MCF 10A (cell line): ENCODE measurements at places on chromosomes 1 and 21. TPM values are rescaled to one million over a fixed set of nuclear protein-coding genes. Genes with fewer than 3 reads are reported as not detected.

Gene ANKRD35
- total RNA-seq, result 0.29 TPM in 1 of 2 replicates, not detected in the other

Gene TRPM2
- total RNA-seq, result 10.0 and 11.0 TPM in 2 replicates

Gene LRRC3
- total RNA-seq, result not detected in 2 replicates

Gene GBP3
- 19.4 and 20.1 TPM in 2 replicates for total RNA-seq

Gene IL20
- total RNA-seq, result not detected in 2 replicates

Gene ARMH1
- 0.65 and 0.96 TPM in 2 replicates for total RNA-seq

Gene LIN28A
- total RNA-seq, result not detected in 2 replicates

Gene NUF2
- total RNA-seq, result 14.7 and 23.8 TPM in 2 replicates

Gene TMEM82
- total RNA-seq, result not detected in 2 replicates

GRCh38 chr1:203555511-203556046 is 61.6 kb downstream of the OPTC start:
- DNase-seq, result no peak

GRCh38 chr21:37259426-37259825 is 7.7 kb downstream of the VPS26C start:
- DNase-seq, result no peak

DNA sequence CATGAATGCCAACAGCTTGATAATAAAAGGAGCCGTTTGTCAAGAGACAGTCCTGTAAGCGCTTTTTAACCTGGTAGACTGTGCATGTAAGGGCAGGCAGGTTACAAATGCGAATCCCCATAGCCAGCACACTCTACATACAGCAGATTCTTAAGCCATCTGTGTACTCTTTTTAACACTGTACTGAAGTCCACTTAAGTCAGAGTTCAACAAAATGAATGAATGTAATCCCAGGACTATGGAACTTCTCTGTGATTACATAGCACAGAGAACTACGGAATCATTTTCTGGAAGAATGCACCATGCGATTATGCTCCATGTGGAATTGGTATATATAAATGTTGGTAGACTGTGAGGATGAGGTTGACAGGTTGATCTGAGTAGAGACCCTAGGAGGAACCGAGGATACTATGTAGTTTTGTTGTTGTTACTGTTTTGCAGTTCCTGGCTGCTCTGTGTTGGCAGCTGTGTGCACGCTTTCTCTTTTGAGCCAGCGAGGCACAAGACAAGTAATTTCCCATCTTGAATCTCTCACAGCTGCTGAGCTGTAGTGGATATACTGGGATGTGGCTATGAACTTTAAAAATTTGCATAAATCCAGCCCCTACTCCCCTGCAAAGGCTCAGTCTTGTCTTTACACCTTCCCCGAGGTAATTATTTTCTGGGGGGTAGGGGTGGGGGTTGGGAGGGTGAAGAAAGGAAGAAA is 21.9 kb downstream of the LRRC8D start:
- DNase-seq, result no peak

- peak; percentile 99 for DNase-seq
Observed at GRCh38 chr1:246769306-246769705, 45.1 kb downstream of the SCCPDH start.

GRCh38 chr1:89598450-89599331 is 34.2 kb upstream of the LRRC8C start:
- peak; percentile 61 for DNase-seq

GRCh38 chr1:162087111-162087510 is 17.6 kb downstream of the NOS1AP start:
- DNase-seq, result no peak

DNA sequence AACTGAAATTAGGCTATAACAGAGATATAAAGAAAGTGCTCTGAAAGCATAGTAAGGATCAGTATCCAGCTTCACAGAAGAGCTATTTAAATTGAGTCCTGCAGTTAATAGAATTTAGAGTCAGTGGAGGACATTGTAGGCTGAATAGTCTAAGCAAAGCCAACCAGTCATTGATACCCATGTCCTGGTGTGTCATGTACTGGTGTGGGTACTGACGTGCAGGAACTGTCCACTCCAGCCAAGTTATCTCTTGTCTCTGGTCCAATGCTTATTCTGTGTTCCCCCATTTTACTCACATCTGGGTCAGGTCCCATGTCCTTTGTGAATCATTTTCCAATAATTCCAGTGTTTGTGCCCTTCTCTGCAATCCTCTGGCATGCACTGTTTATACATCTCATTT is 90.0 kb downstream of the MACF1 start:
- no peak for DNase-seq

GRCh38 chr1:70528590-70529333 is 117.7 kb downstream of the CTH start:
- DNase-seq, result peak; percentile 39

GRCh38 chr21:43605320-43606215 is 53.7 kb downstream of the HSF2BP start:
- DNase-seq, result no peak

DNA sequence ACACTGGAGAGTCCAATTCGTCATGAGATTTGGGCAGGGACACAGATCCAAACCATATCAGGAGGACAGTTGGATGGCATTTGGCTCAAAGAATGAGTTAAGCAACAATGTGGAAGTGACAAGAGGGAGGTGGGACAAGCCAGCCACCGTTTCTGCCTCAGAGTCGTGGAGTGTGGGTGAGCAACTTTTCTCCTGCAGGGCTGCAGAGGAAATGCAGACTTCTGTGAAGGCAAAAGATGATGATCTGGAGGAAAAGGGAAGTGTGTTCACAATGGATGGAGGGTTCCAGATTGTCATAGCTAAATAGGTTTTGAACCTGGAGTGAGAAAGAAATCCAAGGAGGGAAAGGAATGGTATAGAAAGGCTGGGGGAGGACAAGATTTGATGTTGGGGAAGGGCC is 16.4 kb upstream of the KANK4 start:
- DNase-seq, result no peak

DNA sequence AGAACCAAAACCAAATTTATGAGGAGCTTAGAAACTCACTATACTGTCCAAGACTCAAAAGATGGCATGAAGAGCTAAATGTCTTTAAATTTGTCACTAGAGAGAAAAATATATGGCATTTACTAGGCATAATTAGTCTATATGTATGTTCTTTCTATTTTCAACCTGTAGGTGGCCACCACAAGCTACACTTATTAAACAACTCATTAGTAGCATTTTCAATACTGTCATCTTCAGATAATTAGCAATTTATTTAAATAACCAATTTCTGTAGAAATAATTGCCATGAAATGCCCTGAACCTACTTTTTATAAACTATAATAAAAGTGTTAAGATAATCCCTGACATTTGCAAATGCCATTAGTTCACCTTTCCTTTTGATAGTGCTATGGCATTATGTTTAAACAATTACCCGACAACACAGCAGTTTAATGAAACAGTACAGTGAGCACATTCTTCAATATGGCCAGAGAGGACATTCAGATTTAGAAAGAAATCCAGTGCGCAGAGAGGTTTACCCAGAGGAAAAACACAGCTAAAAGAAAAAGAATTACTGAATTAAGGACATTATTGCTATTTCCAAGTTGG is 522.5 kb downstream of the PTBP2 start:
- peak; percentile 35 for DNase-seq

DNA sequence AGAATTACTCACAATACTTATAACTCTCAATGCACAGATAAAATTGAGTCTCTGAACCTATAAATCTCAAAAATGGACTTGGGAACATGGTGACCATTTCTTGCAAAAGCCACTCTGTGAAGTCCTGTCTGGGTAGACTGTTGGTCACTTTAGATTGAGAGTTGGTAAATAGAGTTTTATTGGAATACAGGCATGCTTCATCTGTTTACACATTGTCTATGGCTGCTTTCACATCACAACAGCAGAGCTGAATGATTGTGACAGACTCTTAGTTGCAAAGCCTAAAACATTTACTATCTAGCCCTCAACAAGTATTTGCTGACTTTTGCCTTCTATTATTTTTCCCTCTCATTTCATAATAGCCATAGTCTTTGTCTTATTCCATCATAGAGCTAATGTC is 24.1 kb upstream of the ASPM start:
- DNase-seq, result no peak

DNA sequence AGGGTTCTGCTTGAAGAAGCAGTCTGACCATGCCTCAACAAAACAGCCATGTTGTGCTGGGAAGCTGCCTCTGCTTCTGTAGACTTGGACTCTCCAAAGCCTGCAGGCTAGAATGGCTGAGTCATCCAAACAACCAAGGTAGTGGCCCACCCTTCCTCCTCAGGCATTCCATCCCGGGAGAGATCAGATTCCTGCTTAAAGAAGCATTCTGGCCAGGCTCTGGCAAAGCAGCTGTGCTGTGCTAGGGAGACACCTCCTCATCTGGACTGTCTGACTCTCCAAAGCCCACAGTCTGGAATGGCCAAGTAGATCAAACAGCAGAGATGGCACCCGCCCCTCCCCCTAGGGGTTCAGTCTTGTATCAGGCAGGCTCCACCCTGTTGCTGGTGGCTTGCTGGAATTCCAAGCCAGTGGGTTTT is 38.3 kb upstream of the F3 start:
- peak; percentile 96 for DNase-seq

DNA sequence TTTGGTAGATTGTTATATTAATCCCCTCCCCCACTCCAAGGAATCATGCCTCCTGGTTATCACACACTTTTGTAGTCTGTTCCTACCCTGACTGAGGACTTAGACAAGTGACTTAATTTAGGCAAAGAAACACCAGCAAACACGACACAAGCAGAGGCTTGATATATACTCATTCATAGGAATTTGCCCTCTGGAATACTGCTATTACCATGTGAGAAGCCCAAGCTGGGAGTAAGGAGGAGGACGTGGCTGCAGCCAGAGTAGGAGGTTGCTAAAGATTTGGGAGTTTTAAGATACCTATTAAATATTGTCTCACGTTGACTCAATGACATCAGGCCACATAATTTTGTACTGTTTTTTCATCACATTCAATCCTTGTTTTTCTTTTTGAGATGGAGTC is 100.2 kb downstream of the LRRC53 start:
- DNase-seq, result no peak

GRCh38 chr1:19078536-19078935 is 122.1 kb upstream of the IFFO2 start:
- no peak for DNase-seq

GRCh38 chr1:201649761-201650622 is 111.1 kb downstream of the NAV1 start:
- peak; percentile 85 for DNase-seq

DNA sequence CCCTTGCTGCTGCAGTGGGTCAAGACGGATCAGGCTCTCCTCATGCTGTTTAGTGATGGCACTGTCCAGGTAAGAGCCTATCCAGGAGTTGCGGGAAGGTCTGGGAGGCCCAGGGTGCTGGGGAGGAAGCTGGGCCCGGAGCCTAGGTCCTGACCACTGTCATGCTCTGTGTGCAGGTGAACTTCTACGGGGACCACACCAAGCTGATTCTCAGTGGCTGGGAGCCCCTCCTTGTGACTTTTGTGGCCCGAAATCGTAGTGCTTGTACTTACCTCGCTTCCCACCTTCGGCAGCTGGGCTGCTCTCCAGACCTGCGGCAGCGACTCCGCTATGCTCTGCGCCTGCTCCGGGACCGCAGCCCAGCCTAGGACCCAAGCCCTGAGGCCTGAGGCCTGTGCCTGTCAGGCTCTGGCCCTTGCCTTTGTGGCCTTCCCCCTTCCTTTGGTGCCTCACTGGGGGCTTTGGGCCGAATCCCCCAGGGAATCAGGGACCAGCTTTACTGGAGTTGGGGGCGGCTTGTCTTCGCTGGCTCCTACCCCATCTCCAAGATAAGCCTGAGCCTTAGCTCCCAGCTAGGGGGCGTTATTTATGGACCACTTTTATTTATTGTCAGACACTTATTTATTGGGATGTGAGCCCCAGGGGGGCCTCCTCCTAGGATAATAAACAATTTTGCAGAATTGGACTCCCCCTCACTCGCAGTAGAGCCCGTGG is 1.7 kb downstream of the DYNLT4 start:
- no peak for DNase-seq

DNA sequence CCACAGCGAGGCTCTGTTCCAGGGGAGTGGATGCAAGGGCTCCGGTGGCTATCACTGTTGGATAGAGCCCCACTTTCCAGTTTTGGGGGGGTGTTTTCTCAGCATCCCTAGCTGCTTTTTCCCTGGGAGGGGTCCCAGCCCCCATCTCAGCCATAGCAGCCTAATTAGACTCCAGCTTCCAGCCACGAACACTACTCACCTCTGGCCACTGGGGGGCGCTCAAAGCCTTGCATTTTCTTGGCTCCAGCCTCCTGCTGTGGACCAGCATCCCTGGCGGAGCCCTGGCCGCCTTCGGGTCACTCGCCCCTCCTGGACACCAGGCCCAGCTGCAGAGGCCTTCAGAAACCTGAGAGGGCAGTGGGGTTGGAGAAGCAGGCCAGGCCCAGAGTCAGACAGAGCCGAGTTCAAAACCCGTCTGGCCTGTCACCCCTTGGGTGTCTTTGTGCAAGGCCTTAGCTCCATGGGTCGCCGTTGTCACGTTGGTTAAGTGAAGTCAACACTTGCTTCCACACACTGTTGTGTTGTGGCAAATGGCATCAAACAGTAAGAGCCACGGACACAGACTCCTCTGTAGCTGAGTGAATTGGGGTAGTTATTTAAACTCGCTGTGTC is 93.5 kb upstream of the ACTL8 start:
- DNase-seq, result peak; percentile 73

- no peak for DNase-seq
Observed at GRCh38 chr1:28855046-28855445, 43.1 kb downstream of the OPRD1 start.

DNA sequence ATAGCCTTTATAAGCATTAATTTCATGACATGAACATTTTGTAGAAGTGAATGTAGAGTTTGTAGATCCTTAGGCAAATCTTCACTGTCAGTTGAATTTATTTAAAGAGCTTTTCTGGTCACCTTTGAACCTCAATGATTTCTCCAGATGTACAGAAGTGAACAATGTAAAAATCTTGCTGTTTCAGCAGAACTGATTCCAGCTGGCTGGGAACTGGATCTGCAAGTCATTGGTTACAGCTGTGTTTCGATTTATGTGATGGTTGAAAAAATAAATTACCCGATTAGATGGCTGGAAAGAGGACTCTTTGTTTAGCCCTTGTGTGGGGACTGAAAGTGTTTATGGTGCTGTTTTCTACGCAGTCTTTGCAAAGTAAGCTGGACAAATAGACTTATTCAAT is 849.8 kb downstream of the USP25 start:
- no peak for DNase-seq

GRCh38 chr1:15728937-15729657 is 7.0 kb upstream of the SLC25A34 start:
- DNase-seq, result no peak

GRCh38 chr1:18322368-18323032 is 158.2 kb upstream of the KLHDC7A start:
- DNase-seq, result no peak

DNA sequence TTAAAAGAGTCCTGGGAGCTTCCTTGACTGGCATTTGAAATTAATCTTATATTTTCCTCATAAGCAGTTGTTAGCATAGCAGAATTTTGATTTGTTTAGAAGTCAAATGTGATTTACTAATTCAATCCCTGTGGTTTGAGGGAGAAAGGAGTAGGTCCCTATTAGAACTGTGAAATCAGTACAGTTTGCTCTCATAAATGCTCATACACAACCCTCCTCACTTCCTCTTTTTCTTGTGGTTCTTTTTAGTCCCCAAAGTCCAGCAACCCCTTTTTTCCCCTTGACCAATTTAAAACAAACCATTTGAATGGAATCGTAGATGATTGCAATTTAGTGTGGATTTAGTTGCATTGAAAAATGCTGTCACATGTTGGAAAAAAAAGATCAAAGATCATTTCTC is 9.2 kb upstream of the IFI44 start:
- no peak for DNase-seq

GRCh38 chr1:11176081-11176706 is 13.0 kb upstream of the ANGPTL7 start:
- DNase-seq, result no peak
